Stimulated activated CD4-positive, alpha-beta T cell treated with anti-CD3 and anti-CD28 coated beads, TNF-alpha, amount 100 ng/mL, for 1 hour (primary cell): ENCODE measurements at places on chromosomes 11 and 22.

- DNase-seq: no peak
Measured at GRCh38 chr11:119624102-119624615, 104.8 kb downstream of the NECTIN1 start.

DNA sequence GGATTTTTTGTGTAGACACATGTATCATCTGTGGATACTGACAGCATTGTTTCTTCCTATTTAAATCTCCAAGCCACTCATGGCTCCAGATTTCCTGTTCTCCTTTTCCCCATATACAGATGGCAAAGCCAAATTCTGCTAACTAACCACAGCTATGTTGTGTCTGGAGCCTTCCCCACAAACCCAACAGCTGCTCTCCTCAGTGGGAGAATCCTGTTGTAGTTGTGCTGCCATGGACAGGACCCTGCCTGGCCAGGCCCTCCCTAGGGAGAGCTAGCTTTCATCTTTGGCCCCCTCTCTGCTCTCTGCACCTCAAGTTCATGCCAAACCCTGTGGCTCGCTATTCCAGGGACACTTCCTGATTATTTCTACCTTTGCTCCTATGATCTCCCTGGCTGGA, 106.4 kb upstream of the CCDC90B start:
- no peak for DNase-seq

DNA sequence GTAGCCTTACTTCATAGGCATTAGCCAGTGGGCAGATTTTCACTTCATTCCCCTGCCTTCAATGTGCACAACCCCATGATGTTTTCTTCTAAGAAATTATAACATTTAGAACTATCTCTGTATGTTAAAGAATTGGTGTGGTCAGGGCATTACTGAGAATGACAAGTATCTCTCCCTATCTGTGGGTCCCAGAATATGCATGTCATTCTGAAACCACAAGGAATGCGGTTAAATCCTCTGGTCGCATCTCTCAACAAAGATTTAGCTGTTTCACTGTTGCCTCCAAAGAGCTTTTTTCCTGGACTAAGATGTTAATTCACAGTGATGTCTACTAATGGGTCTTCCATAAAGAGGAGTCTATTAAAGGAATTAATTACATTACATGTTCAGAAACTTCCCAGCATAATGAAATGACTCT, 62.7 kb downstream of the LIF start:
- DNase-seq: no peak

- DNase-seq: no peak
Measured at GRCh38 chr11:131538322-131538721, 167.9 kb downstream of the NTM start.

DNA sequence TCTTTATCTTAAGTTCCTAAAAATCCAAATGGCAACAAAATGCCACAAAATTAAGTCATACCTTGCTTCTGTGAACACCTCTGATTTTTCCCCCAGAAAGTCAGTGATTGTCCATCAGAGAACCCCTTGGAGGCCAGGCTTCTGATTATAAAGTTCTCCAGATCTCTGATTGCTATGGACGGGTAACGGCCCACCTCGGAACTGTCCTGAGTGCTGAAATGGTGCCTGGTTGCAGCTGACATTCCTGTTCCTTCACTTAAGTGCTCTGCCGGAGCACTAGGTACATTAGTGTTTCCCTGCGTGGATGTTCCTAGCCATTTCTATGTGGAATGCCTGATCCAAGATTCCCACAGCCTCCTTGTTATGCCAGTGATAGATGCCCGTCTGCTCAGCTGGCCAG, 85.0 kb downstream of the CHST1 start:
- no peak for DNase-seq

GRCh38 chr22:19857382-19857781, 2.7 kb upstream of the GNB1L start:
- no peak for DNase-seq

DNA sequence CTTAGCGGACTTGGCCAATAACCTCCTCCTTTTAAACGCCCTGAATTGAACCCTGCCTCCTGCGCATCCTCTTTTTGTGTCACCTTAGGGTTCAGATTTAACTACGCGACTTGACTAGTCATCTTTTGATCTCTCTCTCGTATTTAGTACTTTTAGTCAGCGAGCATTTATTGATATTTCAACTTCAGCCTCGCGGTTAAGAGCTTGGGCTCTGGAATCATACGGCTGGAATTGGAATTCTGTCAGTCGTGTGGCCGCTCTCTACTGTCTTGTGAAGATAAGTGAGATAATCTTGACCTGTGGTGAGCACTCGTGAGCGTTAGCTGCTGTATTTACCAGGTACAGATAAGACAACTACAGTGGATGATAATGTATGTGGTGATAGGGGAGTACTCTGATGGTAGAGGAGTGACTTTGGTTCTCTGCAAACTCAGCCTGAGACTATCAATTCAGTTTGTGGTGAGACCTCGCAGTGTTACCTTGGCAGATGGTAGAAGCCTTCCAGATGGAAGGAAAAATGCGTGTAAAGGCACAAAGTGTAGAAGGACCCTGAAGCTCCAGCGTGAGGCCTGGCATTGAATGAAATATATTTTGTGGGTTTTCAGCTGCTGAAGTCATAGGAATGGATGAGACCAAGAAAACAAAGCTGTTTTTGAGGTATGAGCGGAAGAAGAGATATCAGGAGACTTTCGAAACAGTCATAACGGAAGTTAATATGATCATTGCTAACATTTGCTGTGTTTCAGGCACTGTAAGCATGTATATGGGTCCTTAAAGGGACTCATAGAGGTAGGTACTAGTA, 682 bp downstream of the ATM start:
- no peak for DNase-seq

DNA sequence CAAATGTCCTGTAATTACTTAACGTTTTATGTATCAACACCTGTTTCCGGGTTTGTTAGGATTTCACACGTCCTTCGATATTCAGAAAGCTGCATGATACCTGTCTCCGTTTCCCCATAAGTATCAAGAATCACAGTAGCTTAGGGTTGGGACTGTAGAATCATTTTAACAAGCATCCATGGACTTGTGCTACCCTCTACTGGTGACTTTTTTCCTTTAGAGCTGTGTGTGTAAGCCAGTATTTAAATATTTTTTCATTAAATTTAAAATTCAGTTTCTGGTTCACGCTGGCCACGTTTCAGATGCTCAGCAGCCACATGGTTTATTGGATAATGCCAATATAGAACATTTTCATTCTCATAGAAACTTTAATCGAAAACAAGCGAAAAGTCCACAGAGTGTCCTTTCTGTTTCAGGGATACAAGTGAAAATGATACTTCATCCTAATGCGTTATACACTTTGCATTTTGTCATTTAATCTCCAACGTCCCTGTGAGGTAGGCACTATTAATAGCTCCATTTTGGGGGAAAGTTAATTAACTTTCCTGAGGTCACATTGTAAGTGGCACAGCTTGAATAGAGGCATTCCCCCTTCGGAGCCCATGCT, 61.5 kb upstream of the SLC25A18 start:
- no peak for DNase-seq

DNA sequence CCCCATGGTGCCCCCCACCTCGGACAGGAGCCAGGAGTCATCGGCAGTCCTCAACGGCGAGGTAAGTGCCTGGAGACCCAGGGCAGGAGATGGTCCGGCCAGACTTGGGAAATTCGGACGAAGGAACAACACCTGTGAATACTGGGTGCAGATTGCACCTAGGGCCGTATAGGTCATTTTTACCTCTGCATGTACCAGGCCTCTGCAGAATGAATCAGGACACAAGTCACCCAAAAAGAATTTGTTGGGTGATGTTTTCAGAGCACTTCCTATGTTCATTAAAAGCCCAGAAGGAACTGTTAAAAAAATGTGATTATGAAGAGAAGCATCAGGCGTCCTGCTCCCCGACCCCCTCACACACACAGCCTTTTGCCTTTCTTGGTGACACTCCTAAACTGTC, 93.9 kb downstream of the C11orf91 start:
- DNase-seq: no peak

GRCh38 chr11:134260503-134260902, 7.1 kb downstream of the ACAD8 start:
- no peak for DNase-seq

DNA sequence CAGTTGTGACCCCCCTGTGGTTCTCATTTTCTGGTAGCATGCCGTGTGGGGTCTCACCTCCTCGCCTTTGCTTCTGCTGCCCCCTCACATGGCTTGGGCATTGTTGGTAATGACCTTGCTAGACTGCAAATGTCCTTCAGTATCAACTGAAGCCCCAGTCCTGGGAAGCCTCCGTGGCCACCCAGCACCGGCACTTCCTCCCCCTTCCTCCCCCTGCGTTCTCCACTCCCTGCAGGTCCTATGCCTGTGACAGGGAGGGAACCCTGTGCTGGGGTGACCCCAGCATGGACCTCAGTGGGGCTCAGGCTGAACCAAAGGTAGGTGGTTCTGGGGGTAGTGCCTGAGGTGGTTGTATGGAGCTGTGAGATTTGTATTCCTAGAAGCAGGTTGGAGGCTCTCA, 5.9 kb downstream of the ST3GAL4 start:
- DNase-seq: no peak

GRCh38 chr22:46402505-46402904, 67.0 kb downstream of the TRMU start:
- no peak for DNase-seq

GRCh38 chr22:48192920-48193319, 1430.5 kb downstream of the TBC1D22A start:
- no peak for DNase-seq

GRCh38 chr11:112316971-112317370, 56.3 kb upstream of the PLET1 start:
- DNase-seq: no peak

DNA sequence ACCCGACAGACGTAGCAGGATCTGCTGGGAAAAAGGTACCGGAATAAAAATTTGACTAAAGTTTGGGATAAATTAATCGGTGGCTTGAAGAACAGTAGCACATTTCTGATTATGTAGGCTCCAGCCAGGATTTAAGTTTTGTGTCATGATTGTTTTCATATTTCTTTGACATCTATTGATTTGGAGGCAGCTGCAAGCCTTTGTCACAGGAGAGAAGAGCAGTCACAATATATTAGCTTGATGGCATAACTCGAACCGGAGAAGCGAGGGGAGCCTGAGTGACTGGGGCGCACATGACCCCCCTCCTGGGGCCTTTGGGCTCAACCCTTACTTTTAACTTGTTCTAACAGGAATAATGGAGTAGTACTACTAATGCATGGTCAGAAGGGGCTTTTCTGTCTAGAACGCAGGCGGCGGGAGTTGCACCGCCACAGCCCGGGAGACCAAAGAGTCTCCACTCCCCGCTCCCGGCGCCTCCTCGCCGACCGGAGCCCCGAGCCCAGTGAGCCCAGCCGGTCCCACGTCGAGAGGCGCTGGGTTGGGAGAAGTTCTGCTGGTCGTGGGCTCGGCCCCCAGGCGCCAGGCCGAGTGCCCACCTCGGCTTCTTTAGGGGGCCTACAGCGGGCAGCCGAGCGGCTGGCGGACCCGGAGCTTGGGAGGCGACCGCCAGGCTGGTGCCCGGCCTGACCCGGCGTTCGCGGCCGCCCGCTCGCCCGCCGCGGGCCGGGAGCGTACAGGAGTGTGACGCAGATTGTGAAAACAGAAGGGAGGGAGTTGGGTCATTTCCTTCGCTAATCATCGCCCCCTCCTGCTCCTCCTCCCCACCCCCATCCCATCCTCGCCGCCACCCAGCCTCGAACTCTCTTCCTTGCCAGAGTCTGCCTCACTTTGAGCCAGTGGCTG, 15.7 kb upstream of the PAX6 start:
- no peak for DNase-seq

- DNase-seq: no peak
Measured at GRCh38 chr11:108732395-108732794, 67.5 kb downstream of the DDX10 start.

DNA sequence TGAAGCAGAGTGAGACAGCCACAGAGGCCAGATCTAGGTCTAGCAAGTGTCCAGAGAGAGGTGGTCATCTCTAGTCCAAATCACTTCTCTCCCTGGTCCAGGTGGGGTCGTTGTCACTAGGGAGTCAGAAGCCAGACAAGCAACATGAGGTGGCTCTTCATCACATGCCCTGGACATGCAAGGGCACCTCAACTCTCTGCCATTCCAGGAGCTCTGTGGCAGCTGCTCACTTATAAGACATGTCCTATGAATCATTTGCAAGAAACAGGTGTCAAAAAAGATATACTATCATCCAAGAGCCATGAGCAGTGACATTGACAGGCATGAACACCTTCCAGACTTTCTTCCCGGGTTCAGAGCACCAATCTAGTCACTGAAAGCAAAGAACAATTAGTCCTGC, 130.8 kb downstream of the GALNT18 start:
- DNase-seq: no peak

DNA sequence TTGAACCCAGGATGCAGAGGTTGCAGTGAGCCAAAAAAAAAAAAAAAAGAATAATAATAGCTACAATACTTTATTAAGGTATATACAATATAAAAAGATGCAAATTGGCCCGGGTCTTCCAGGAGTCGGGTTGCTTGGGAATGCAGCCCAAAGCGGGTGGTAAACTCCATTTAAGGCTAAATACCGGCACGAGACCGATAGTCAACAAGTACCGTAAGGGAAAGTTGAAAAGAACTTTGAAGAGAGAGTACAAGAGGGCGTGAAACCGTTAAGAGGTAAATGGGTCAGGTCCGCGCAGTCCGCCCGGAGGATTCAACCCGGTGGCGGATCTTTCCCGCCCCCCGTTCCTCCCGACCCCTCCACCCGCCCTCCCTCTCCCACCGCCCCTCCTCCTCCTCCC, 143.3 kb downstream of the DLG2 start:
- no peak for DNase-seq

DNA sequence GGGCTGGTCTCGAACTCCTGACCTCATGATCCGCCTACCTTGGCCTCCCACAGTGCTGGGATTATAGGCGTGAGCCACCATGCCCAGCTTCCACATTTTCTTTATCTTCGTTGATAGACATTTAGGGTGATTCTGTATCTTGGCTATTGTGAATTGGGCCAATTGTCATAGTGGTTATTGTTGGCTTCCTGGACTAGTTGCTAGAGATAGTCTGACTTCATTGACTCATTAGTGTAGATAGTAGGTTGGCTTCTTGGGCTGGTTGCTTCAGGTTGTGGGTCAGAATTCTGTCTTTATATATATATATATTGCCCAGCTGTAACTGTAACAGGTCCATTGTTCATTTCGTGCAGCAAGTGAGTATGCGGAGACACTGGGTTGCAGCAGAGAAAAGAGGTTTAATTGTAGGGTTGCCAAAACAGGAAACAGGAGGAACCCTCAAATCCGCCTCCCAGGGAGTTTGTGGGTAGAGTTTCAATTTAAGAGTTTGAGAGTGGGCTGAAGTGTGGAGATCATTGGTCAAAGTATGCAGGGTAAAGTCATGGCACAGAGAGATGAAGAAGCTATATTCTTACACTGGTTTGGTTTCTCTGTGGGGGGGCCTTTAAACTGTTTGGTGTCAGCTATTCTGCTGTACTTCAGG, 22.0 kb downstream of the ATG13 start:
- no peak for DNase-seq

- no peak for DNase-seq
Measured at GRCh38 chr22:37183432-37184379, 4.3 kb downstream of the C1QTNF6 start.
